ENCODE measurements at places on chromosomes 1 and 21.

- no peak for DNase-seq
Observed at GRCh38 chr1:93323185-93323820, 22.4 kb upstream of the DR1 start.

- no peak for DNase-seq
Observed at GRCh38 chr1:31866450-31867032, 50.7 kb upstream of the SPOCD1 start.

DNA sequence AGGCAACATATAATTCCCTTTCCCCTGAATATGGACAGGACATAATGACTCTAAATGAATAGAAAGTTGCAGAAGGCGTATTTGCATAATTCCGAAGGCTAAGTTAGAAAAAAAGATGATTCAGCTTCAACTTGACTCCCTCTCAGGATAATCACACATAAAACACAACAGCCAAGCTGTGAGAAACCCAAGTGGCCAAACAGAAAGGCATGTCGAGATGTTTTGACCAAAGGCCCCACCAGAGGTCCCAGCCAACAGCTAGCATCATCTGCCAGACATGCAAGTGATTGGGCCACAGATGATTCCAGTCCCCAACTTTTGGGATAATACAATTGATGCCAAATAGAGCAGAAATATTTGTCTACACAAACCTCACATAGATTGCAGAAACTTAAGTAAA, 444.9 kb downstream of the LTN1 start:
- no peak for DNase-seq

DNA sequence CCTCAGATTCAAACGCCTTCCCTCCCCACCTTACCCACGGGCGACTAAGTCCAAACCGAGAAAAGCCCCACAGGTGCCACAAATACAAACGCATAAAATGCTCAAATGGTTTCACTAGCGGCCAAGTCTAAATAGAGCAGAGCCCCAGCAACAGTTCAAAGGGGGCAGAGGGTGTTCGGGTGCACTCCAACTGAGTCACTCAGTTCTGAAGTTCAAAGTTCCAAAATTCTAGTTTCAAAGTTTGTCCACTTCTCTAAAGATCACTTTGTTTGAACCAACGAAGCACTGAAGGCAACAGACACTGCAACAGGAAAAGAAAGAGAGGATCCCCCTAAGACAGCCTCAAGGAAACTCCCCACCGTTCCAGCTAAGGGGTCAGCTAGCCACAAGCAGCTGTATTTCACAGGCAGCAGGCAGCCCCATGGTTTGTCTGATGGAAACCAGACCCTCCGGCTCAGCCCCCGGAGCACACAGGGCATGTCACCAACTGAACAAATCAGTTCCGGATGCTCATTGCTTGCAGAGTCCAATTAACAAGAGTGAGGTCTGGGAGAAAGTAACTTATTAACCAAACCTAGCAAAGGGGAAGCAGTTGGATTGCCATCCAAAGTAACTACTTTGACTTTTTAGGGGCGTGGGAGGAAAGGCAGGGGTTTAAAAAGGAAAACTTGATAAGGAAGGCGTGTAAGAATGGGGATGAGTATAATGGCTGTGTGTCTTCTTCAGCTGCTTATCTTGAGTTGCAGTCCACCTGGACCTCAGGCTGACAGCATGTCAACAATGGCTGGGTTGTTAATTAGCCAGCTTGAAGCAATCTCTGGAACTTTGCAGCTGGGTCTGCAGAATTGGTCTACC, 1423.9 kb upstream of the PRMT6 start:
- DNase-seq, result peak; percentile 81

DNA sequence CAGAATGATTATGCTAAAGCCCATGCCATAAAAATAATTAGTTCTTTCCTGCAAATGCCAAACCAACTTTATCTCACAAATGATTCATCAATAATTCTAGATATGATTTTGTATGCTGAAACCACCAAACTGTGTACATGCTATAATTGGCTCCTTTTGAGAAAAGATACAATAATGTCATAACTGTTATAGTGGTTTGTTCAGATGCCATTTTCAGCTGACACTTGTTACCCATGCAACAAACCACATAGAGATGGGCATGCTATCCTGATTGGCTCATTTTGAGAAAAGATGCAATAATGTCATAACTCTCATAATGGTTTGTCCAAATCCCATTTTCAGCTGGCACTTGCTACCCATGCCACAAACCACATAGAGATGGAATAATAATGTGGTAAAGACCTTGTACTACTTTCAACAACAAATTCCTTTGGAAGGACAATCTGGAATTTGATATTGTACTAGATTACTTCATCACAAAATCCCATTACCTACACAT, 283.8 kb downstream of the TPR start:
- no peak for DNase-seq

GRCh38 chr1:164755690-164756089, 196.7 kb downstream of the PBX1 start:
- peak; percentile 54 for DNase-seq

GRCh38 chr1:25522031-25522655, 21.3 kb upstream of the LDLRAP1 start:
- no peak for DNase-seq

- DNase-seq, result no peak
Observed at GRCh38 chr1:27491748-27492700, 2.1 kb upstream of the WASF2 start.

DNA sequence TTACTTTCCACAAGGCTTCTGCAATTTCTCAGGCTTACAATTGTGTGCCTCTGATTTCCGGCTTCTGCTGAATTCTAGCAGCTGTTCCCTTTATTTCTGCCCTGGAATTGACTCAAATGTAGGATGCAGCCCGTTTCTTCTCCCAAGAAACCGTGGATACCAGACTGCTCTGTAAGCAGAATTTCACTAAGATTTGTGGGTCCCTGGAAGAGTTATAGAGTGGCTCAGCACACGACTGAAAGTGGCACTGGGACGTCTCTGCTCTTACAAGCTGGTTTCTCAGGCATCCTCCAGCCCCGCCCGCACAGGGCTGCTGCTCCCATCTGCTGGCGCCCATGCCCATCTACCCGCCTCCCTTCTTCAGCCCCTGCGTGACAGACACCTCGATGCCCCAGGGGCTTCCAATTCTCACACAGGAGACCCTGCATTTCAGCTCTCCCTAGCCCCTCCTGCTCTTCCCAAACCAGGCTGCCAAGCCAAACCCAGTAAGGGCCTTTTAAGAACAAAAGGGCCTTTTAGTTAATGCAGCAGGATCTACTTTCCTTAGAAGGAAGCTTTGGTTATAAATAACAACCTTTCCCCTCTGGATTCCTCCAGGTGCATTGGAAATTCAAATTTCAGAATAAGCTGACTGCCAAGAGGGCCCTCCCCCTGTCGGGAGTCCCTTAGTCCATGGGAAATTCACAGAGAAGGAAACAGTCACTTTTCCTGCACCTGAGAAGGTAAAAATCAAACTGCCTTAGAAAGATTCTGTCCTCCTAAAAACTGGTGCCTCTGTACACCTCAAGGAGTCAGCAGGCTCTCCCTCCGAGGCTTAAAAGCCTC, 45.4 kb upstream of the TENT5B start:
- DNase-seq, result peak; percentile 60

DNA sequence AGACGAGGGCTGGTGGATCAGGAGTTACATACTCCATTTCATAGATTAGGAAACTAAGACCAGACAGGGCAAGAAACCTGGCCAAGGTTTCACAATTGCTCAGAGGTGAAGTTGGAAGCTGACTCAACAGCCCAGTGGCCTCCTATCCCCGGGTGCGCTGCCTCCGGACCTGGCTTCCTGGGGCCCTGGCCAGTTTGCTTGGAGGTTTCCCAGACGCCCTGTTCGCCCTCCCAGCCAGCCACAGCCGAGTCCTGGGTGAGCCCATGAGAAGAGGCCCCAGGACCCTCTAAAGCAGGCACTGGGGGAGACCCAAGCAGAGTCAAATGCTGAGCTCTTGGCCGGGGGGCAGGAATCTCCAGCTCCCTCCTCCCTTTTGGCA, 180.1 kb downstream of the ZBTB18 start:
- DNase-seq, result no peak

GRCh38 chr1:12244585-12244984, 14.8 kb downstream of the VPS13D start:
- no peak for DNase-seq

- DNase-seq, result no peak
Observed at GRCh38 chr21:31493350-31493880, 149.4 kb upstream of the TIAM1 start.

DNA sequence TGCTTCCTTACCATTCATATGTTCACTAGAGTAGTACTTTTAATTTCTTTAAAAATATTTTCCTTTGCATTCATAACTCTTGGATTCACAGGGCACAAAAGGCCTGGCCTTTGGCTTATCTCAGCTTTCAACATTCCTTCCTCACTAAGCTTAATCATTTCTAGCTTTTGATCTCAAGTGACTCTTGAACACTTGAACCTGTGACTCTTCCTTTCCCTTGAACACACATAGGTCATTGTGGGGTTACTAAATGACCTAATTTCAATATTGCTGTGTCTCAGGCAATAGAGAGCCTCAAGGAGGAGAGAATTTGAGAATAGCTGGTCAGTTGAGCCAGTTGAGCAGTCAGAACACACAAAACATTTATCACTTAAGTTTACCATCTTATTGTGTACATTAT, 49.9 kb downstream of the COL11A1 start:
- no peak for DNase-seq

GRCh38 chr1:29924017-29924431, 687.7 kb downstream of the PTPRU start:
- no peak for DNase-seq

DNA sequence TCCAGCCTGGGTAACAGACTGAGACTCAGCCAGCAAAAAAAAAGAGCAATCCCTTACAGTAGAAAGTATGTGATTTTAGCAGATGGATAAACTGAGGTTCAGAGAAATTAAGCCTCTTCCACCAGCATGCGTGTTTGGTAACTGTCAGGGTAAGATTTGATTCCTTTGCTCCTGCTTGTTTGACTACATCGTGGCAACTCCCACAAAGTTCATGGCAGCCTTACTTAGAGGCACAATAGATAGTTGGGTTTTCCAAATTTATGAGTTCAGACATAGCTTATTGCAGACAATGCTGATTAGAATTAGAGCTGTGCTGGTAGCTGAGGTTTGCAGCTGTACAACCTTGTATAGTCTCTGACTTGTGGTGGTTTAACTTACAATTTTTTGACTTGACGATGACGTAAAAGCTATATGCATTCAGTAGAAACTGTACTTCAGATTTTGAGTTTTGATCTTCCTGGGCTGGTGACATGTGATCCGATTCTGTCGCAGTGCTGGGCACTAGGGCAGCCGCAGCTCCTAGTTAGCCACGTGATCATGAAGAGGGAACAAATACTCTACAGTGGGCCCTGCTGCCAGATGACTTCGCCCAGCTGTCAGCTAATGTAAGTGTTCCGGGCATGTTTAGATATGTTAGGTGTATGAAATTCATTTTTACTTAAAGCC, 167.8 kb downstream of the DHRS3 start:
- no peak for DNase-seq

GRCh38 chr1:89538361-89538760, 13.7 kb downstream of the LRRC8B start:
- no peak for DNase-seq

- DNase-seq, result no peak
Observed at GRCh38 chr1:168455764-168456163, 88.0 kb downstream of the XCL2 start.

- no peak for DNase-seq
Observed at GRCh38 chr1:2489615-2490014, 13.5 kb downstream of the PLCH2 start.

- DNase-seq, result no peak
Observed at GRCh38 chr1:217770918-217771317, 139.8 kb downstream of the SPATA17 start.

DNA sequence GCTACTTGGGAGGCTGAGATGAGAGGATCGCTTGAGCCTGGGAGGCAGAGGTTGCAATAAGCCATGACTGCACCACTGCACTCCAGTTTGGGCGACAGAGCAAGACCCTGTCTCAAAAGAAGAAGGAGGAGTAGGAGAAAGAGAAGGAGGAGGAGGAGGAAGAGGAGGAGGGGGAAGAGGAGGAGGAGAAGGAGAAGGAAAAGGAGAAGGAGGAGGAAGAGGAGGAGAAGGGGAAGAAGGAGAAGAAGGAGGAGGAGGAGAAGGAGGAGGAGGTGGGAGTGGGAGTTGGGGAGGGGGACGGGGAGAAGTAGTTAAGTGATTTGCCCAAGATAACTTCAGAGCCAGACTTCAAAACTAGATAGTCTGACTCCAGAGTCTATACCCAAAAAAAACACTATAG, 55.5 kb upstream of the FOXD3 start:
- no peak for DNase-seq

GRCh38 chr21:35651196-35651595, 409.1 kb downstream of the SETD4 start:
- no peak for DNase-seq

DNA sequence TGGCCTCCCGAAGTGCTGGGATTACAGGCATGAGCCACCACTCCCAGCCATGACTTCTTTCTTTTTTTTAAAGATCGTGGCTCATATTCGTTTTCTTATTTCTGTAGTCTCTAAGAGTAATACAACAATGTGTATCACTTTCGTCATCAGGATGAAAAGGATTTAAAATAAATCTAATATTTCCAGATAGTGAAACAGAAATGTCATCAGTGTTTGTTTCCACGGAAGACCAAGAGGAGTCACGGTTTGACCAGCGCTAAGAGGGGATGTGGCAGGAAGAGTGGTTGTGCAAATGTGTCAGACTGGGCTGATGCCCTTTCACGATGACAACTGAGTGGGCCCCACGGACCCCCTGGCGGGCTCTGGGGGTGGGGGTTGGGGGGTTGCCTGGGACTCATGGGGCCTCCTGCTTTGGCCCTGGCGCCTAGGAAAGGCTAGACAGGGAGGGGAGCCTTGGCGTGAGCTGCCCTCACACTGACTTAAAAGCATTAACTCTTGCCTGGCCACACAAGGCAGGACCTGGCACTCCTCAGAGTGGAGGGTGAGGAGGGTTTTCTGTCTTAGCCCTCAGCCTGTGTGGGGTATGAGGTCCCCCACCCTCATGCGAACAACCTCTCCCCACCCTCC, 8.4 kb downstream of the SOX13 start:
- DNase-seq, result no peak

DNA sequence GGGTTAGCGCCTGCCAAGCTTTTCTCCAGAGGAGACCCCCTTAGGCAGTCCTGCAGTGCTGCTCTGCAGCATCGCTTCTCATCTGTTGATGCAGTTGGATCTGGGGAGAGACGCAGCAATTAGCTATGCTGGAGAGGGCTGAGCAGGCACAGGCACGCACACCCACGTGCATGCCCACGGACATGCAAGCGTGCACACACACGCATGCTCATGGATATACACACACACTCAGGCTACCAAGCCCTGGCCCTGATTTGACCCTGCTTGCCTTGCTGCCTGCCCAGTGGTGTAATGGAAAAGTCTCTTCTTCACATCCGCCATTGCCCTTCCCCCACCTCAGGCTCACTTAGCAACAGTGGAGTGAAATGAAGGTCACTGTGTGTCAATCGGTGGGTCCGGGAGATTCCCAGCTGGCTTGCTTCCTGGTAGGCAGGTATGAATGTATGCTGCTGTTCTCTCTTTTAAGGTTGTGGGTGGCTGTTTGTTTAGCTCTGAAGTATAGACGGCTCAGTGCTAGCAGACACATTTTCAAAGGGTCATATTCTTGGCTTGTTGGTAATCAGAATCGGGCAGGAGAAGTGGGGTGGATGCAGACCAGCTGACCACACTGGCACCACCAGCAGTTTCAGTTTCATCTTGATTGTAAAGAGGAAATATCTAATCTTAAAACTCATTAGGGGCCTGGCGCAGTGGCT, 9.5 kb downstream of the ATP1B1 start:
- DNase-seq, result no peak

GRCh38 chr1:65820983-65821382, 28.3 kb downstream of the PDE4B start:
- no peak for DNase-seq
